A549 treated with DMSO at 1 μM for 4 hours (cell line): ENCODE measurements at places on chromosomes 11 and 22. TPM values are rescaled to one million over a fixed set of nuclear protein-coding genes. Genes with fewer than 3 reads are reported as not detected.

The CDC42EP2 gene
- 14.5 to 16.5 TPM (median 14.8 TPM) in 5 replicates for total RNA-seq

The DNAJC24 gene
- 10.7 to 11.8 TPM (median 11.4 TPM) in 5 replicates for total RNA-seq

The CRACR2B gene
- total RNA-seq, result 3.1 to 4.7 TPM (median 3.6 TPM) in 5 replicates

The USH1C gene
- 0.59 to 1.0 TPM (median 0.94 TPM) in 5 replicates for total RNA-seq

The MUC5B gene
- total RNA-seq, result 2.3 to 4.3 TPM (median 2.9 TPM) in 5 replicates

The TMX2 gene
- 153 to 175 TPM (median 158 TPM) in 5 replicates for total RNA-seq

The MOGAT2 gene
- 0.05 TPM in 1 of 5 replicates, not detected in the others for total RNA-seq

The PATE2 gene
- total RNA-seq, result not detected in 5 replicates

The OR51B5 gene
- total RNA-seq, result not detected in 5 replicates

The EFEMP2 gene
- 0.67 to 2.1 TPM (median 1.4 TPM) in 5 replicates for total RNA-seq
